ENCODE measurements at places on chromosomes 11 and 22.
A peak's percentile ranks its signal among the peaks of the same experiment; 100 is the strongest.

GRCh38 chr11:75576017-75576416 is 14.0 kb downstream of the SERPINH1 start:
- DNase-seq = no peak

DNA sequence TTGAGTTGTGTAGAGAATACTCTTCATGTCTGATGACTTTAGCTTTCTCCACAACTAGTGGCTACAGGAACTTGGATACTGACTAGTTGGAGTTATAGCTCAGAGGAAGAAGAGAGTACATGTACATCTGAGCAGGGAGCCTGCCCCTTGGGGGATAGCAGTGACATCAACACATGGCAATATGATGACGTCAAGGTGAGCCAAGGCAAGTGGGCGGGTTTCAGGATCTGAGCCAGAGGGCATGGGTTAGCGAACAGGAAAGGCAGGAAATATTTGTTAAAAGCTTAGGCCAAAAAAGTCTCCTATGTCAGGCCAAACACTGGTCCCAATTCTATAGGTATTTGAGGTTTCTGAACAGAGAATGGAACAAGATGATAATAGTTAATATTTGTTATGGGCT is 42.0 kb upstream of the HORMAD2 start:
- DNase-seq = no peak

DNA sequence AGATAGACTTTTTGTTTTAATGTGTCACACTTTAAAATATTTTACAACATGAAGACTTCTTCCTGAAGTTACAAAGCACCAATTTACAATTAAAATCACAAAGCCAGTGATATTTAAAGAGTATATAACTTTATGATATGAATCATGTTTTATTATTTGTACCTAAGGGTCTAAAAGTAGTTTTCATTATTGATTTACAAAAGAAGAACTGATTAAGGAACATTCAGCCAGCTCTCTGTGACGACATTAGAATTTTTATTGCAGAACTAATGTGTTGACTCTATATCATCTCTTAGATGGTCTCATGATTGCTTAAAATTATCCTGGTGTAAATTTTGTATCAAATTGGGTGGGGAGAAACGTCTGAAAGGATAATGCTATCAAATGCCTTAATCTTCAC is 82.8 kb upstream of the ALKBH3 start:
- DNase-seq = no peak

DNA sequence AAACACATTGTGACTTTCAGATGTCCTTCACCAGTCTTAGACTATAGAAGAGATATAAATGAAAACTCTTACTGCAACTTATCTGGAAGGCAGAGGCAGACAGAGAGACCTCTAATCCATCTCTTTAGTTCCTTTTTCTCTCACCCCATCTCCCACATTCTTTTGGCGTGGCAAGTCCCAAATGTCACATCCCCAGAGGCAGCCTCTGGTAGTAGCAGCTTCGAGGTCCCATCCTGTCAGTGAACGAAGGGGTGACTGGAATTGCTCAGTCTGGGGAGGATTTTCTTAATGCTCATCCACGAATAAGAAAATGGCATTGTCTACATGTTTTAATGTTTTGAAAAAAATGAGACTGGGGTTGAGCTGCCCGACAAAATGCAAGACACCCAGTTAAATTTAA is 201.4 kb downstream of the GRIA4 start:
- DNase-seq = no peak

- no peak for DNase-seq
Measured at GRCh38 chr11:12494699-12495098, 117.3 kb downstream of the PARVA start.

DNA sequence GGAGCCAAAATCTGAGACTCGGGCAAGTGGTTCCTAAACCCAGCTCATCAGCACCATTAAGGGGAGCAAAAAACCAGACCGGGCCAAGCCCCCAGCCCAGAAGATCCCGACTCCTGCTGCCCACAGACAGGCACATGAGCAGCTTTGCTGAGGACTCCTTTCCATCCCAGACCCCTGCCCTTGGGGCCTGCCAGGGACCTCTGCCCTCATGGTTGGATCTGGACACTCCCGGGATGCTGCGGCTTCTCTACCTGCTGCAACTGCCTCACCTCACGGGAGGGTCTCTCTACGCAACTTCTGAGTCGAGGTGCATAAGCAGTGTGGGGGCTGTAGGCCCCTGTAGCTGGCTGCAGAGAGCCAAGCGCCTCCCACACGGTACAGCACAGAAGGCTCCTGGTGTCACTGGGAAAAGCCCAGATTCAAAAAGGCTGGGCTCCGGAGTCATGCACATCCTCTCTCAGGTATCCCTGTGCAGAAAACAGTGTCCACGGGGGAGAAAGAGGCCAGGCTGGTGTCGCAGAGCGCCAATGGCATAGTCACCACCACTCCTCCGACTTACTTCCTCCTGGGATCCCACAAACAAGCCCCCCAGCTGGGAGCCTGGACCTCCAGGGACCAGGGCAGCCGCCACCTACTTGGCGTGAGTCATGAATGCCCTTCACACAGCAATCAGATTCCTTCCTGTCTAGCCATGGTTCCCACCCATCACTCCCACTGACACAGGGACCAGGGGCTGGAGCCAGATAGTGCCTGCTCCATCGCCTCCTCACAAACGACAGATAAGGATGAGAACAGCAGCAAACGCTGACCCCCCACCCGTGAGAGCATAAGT is 122.1 kb downstream of the BCR start:
- no peak for DNase-seq

DNA sequence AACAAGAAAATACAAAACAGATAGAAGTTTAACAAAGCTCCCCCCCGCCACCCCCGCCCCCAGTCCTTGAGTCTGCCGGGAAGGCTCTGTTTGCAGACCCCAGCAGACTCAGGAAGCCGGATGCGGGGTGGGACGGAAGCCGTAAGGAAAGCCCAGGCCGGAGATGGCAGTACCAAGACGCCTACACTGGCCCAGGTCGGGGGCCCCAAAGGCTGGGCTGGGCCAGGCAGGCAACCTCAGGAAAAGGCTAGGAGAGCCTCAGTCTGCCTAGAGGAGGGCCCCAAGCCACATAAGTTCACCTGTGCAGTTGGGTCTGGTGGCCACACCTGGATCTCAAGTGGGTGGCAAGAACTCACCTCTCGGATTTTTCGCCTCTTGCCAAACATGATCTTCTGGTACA is 4.0 kb upstream of the GAL3ST1 start:
- DNase-seq = no peak

DNA sequence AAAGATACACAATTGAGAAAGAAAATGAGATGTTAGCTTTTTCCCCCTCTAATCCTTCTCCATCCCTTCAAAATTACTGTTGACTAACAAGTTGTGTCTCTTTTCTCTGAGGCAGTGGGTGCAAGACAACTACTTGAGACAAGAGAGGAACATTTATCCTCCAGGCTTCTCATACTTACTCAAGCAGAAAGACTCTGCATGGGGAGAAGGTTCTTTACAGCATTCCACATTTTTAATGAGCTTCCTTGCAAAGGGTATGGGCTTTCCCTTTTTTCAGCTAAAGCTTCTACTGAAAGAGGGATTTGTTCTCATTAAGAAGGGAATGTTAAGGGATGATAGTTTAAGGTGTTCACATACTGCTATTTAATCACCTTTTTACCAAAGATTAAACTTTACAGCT is 47.8 kb downstream of the PAX6 start:
- no peak for DNase-seq

DNA sequence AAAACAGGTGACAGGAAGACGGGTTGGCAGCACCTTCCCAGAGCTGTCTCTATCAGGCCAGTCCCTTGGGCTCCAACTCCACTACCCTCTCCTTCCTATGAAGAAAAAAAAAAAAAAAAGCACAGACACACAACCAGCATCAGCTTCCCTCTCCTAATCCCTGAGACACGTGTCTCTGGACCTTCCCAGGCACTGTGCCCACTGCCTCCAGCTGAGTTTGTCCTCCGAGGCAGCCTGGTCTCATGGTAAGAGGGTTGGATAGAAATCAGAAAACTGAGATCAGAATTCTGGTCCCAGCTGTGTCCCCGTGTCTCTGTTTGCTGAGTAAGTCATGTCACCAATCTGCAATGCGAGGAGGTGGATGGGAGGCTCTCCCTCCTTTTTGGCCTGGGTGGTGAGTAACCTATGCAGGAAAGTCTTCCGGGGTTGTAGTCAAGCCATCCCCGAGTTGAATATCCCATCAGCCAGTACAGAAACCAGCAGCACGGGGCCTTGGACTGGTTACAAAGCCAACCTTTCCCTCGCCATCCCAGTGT is 193.7 kb upstream of the TBCEL start:
- DNase-seq = no peak

DNA sequence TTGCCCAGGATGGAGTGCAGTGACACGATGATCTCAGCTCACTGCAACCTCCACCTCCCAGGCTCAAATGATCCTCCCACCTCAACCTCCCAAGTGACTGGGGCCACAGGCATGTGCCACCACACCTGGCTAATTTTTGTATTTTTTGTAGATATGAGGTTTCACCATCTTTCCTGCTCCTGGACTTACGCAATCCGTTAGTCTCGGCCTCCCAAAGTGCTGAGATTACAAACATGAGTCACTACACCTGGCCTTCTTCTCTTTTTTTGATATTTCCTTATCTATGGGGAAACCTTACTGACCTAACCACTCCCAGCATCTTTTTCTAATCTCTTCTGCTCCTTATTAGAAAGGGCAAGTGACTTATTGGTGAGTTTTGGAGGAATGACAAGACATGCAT is 121.7 kb upstream of the CHORDC1 start:
- no peak for DNase-seq

- no peak for DNase-seq
Measured at GRCh38 chr22:17065433-17065832, 19.4 kb upstream of the IL17RA start.

DNA sequence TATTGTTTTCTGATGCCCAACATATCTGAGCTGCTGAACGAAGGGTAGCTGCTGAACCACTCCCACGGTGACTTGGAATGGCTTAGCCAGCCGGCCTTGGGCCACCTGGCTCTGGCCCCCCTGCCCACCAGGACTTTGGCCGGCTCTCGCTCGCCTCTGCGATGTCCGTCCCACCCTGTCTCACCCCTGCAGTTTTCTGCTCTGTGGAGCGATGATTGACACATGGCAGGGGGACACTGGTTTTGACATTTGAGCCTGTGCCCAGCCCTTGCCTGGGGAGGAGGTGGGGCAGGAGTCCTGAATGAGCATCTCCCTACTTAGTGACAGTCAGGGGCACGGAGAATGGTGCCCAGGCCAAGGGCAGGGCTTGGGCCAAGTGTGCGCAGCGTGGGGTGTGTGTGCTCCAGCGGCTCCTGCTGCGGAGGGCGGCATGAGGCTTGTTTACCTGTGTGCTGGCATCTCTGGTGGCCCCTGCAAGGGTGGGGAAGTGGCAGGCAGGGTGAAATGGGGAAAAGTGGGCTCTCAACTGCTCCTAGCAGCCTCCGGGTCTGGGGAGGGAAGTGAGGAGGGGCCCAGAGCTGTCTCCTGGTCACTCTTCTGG is 15.7 kb upstream of the CDKN1C start:
- DNase-seq = no peak

DNA sequence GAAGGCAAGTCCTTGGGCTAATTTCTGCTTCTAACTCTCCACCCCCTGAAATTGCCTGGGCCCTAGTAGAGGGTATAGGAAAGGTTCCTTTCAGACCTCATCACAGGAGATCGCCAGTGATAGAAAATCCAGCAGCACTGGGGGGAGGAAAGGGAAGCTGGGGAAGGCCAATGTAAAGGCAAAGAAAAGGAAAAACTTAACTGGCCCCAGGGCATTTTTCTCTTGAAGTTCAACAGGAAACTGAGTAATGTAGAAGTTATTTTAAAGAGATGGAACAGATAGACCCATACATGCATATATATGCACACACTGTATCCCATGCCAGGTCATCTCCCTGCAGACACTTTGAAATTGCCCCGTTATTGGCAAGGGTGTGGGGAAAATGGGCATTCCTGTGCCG is 134.0 kb downstream of the TRIM44 start:
- DNase-seq = no peak

- DNase-seq = no peak
Measured at GRCh38 chr22:23685205-23685784, 5.5 kb upstream of the RGL4 start.

DNA sequence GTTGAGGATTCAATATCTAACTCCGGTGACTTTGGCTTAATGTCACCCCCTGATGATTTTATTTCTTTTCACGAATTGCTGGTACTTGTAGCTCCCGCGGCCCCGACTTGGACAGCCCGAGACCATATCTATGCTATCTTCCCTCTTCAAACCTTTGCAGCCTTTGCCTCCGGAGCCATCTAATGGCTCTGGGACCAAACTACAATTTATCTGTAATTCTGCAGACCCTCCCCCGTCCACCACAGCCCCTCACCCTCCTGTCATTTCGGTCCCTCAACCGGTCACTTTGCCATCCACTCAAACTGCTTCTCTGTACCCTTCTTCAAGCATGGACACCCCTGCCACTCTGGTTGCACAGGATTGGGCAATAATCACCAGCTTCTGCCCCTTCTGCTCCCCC is 25.7 kb upstream of the ALDH3B2 start:
- DNase-seq = no peak

DNA sequence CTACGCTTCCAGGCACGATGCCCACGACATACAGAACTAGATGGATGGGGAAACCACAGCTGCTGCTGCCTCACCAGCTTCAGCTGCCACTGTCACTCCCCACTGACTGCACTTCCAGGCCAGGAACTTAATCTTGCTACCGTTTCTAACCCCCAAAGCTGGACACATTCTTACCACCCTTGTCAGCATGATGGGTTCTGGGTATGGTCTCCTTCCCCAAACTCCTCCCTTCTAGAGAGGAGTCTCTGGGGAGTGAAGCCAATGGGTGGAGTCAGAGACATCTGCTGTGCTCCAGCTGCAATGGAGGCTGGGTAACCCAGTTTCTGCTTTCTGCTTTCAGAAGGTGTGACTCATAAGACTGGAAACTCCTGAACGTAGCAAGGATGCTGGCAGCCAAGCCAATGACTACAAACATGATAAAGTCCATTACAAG is 87.0 kb upstream of the THY1 start:
- DNase-seq = no peak

GRCh38 chr11:124724979-124725718 is 14.6 kb upstream of the NRGN start:
- no peak for DNase-seq

GRCh38 chr22:38034278-38034882 is 22.8 kb upstream of the PICK1 start:
- no peak for DNase-seq

DNA sequence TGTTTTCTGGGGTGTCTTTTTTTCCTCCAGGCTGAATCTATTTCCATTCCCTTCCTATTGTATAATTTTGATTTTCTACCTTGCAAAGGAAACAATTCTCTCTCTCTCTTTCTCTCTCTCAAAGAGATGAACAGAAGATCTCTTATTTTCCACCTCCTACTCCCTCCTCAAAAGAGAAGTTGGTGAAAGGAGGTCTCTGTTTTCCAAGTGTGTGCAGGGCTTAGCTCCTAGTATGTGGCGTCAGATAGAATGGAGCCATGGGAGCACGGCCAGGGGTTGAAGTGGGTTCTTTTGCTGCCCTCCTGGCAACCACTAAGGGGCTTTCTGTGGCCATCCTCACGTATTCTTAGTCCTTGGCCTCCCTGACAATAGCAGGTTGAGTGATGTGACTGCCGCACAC is 480 bp downstream of the TRIM34 start:
- DNase-seq = no peak

GRCh38 chr11:11211186-11211585 is 141.9 kb downstream of the CSNK2A3 start:
- no peak for DNase-seq

GRCh38 chr11:66936311-66936711 is 21.9 kb downstream of the PC start:
- DNase-seq = no peak

- DNase-seq = no peak
Measured at GRCh38 chr11:96105197-96105895, 181.4 kb upstream of the MTMR2 start.

GRCh38 chr22:38843657-38844314 is at the start of gene NPTXR:
TSS of gene NPTXR (minus strand) at chr22:38844028.
- peak; percentile 41 for DNase-seq

Measured in activated naive CD4-positive, alpha-beta T cell treated with Interleukin-2 at 50 U/mL for 16 hours (primary cell).